ENCODE measurements at places on chromosomes 4 and X.

DNA sequence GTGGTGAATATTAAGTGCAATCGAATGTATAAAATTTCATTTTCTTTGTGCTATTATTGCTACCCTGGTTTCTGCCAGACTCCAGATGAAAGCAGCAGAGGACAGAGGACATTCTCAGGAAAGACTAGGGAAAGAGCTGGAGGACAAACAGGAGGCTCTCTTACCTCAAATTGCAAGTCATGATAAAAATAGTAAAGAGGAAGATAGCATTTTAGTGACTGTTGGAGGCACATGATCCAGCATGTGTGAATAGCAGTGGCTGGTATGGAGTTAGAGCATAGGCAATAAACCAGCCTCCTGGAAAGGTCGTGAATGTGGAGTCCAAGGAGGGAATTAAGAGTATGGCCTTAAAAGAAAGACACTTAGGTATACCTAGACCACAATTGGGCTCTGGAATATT lies 1040.0 kb downstream of the STPG2 start:
- DNase-seq = no peak

GRCh38 chr4:109302361-109303139 lies at the start of gene COL25A1:
Gene COL25A1, minus strand, starts transcription at chr4:109302658.
- peak; percentile 53 for DNase-seq

DNA sequence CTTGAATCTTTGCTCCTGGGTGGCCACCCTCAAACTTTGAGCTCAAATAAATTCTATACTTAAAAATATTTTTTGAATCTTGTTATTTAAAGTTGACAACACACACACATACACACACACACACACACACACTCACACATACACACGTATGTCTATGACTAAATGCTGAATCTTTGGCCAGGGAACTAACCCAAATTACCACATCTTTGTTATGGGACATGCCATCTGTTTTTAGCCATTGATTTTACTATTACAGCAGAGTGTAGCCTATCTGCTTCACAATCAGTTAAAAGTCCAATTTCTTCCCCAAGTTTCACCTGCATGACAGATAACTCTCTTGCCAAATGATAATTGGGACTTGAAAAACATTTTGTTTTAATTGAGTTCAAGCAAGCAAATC lies 45.0 kb upstream of the USP46 start:
- DNase-seq = no peak

DNA sequence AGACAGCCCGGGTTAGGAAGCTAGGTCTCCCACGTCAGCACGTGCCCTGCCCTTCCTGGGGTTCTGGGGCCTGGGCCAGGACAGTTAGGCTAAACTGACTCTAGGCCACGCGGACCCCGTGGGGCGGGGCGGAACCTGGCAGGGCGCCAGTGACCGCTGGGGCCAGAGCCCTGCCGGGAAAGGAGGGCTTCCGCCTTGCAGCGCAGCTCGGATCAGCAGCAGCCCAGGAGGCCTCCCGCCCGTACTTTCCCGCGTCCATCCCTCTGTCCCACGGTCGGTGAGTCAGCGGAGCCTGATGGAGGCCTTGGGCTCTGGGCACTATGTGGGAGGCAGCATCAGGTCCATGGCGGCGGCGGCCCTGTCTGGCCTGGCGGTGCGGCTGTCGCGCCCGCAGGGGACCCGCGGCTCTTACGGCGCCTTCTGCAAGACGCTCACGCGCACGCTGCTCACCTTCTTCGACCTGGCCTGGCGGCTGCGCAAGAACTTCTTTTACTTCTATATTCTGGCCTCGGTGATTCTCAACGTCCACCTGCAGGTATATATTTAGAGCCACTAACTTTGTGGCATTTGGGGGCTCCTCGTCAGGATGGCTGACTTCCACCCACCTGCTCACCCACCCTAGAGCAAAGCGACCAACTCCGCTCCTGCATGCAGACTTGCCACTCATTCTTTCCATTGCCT lies at the start of gene SMIM10:
TSS of gene SMIM10 (plus strand) at position 191 of the 681 bp plus-strand sequence. CDS start at position 296, 105 bp downstream.
- DNase-seq = peak; percentile 8

DNA sequence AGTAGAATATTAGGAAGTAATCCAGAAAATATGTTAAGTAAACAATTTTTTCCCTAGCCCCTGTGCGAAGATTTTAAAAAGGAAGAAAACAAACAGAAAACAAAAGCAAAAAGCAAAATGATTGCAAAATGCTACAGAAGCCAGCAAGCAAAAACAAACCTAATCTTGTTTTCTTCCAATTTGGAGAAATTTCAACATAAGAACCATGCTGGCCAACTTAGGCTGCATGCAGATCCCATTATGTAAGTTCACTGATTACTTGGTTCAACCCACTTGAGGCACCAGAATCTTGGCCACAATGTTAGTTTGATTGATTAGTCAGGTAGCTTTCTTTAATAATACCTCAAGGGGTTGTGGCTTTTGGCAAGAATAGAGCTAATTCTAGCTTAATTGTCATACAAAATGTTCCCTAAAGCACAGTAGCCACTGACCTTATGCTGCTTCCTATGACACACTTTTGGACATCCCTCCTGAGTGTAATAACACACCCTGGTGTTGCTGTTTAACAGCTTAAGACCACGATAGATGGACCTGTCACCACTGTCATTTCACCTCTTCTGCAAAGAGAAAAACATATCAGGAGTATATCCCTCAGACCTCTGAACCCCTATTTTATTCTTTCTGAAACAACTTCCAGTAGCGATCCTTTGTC lies 2342.1 kb downstream of the PCDH7 start:
- DNase-seq = no peak

DNA sequence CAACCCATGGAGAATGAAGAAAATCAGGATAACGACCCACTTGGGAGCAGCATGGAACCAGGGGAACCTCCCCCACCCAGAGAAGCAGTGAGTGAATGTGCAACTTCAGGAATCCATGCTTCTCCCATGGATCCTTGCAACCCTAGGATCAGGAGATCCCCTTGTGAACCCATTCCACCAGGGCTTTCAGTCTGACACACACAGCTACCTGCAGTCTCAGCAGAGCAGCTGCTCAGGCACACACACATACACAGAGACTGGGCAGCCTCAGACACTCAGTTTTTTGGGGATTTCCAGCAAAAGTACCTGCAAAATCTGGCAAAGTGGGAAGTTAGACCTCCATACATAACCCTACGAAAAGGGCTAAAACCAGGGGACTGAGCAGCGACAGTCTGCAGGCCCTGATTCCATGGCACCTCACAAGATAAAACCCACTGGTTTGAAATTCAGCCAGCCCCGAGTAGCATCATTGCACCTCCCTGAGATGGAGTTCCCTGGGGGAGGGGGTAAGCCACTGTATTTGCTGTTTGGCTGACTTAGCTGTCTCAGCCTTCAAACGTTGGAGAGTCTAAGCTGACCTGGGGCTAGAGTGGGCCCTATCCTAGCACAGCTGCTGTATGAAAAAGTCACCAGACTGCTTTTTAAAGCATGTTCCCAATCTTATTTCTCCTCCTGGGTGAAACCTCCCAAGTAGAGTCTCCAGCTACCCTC lies 737.5 kb upstream of the NDST4 start:
- no peak for DNase-seq

GRCh38 chr4:5757091-5757490 lies 46.1 kb downstream of the EVC start:
- no peak for DNase-seq

DNA sequence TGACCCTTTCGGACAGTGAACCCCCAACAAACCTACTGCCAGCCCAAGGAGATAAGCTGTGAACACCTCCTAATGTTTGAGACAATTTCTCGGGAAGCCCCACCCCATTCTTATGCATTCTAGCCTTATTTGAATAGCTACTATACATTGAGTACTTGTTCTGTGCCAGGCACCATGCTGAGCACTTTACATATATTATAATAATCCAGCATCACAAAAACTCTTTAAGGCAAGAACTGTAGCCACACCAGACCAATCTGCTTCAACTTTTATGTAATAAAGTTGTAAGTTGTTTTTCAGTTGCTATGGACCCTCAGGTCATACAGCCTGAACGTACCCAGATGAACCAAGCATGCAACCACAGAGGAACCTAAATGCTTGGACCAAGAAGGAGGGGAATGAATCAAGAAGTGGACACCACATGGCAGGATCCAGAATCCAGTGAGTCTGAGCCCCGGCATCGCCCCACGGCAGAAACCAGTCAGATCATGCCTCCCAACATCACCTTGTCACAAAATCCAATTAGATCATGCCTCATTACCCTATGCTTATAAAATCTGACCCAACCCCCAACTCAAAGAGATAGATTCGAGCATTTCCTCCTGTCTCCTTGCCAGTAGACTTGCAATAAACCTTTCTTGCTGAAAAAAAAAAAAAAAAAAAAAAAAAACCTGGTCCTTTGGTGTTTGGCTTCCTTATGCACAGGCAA lies 225.0 kb downstream of the QDPR start:
- no peak for DNase-seq

- no peak for DNase-seq
Observed at GRCh38 chr4:186827534-186827897, 103.9 kb upstream of the FAT1 start.

GRCh38 chr4:188989371-188989770 lies 850.1 kb downstream of the TRIML1 start:
- no peak for DNase-seq

DNA sequence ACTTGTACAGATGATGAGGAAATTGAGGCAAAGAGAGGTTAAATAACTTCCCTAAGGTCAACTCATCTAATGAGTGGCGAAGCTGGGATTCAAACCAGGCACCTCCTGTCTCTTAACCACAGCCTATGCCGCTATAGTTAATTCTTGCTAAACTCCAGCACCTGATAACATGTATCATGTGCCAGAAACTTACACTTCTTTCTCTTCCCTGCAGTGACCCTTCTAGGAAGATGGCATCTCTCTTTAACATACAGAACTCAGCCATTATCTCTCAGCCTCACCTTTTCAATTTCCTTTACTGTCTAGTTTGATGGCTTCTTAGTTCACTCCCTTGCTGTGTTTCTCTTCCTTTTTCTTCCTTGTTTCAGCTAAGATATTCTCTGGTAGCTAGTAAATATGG lies 2.5 kb downstream of the VBP1 start:
- DNase-seq = no peak

DNA sequence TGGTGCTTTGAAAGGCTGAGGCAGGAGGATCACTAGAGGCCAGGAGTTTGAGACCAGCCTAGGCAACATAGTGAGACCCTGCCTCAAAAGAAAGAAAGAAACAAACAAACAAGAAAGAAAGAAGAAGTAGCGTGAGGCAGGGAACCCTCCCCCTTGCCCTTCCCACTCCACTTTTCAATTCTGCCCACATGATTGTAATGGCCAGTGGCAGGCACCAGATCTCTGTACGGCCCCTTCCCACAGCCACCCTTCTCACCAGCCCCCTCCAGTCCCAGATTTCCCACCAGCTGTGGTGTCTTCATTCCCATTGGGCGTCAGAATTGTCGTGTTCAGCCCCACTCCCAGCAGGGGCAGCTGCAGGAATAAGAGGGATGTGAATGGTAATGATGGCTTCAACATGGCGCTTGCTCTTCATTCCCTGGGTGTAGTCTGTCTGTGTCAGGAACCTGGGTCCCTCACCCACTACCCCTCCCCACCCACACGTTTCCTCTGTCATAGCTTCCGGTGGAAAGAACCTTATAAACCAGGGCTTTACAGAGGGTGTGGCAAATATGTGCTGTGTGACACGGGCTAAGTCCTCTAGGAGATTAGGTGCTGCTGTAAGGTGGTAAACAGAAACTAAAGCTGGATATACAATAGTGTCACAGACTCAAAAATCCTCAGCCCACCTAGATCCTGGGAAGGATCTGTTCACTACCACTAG lies at the start of gene IL2RG:
TSS of gene IL2RG (minus strand) at position 437 of the 703 bp plus-strand sequence. CDS start at position 399, 38 bp downstream.
- no peak for DNase-seq

DNA sequence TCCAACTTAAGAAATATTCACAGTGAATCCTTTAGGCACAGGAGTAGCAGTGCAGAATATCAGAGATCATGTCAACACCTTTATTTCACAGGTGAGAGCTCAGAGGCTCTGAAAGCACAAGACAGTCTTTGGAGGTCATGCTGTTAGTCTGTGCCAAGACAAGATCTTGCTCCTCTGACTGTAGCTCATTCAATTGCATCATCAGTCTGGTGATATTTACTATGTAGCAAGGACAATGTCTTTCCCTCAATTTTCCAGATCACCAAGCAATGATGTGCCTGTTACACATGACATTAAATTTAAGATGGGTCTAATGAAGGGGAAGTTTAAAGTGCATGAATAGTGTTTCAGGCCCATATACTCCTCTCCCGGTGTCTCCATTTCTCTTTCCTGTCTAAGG lies 277.5 kb downstream of the IL15 start:
- no peak for DNase-seq

- no peak for DNase-seq
Observed at GRCh38 chrX:44025555-44025954, 52.4 kb upstream of the NDP start.

GRCh38 chr4:2842687-2843262 lies 869 bp upstream of the ADD1 start:
- DNase-seq = no peak

DNA sequence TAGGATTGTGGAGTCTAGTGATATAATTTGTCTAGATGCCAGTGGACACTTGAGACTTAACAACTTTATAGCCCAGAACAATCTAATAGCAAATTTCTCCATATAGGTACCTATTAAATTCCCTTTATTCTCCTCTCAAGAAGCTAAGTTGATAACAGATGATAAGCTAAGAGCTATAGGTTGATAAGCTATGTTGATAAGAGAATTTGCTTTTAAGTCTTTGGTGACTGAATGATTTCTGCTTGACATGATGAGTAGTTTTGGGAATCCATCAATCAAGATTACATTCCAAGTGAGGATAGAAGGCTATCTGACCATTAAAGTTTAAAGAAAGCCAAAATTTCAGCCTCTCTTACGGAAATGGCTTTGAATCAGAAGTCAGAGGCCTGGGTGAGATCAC lies 131.6 kb downstream of the EMCN start:
- no peak for DNase-seq
